ENCODE measurements at places on chromosomes 2 and 18. TPM values are rescaled to one million over a fixed set of nuclear protein-coding genes. Genes with fewer than 3 reads are reported as not detected.

The ACTG2 gene
- 10.9 TPM for polyA plus RNA-seq

The AMER3 gene
- polyA plus RNA-seq = not detected

The IRS1 gene
- polyA plus RNA-seq = 1.2 TPM

The SCN3A gene
- 1.3 TPM for polyA plus RNA-seq

The KCTD18 gene
- 12.0 TPM for polyA plus RNA-seq

GRCh38 chr18:35024196-35024595 is 17.0 kb upstream of the MAPRE2 start:
- no peak for DNase-seq

GRCh38 chr2:61144697-61145268 is 17.2 kb upstream of the C2orf74 start:
- peak; percentile 96 for DNase-seq

GRCh38 chr2:227177592-227178336 is 13.3 kb downstream of the COL4A3 start:
- DNase-seq = no peak

DNA sequence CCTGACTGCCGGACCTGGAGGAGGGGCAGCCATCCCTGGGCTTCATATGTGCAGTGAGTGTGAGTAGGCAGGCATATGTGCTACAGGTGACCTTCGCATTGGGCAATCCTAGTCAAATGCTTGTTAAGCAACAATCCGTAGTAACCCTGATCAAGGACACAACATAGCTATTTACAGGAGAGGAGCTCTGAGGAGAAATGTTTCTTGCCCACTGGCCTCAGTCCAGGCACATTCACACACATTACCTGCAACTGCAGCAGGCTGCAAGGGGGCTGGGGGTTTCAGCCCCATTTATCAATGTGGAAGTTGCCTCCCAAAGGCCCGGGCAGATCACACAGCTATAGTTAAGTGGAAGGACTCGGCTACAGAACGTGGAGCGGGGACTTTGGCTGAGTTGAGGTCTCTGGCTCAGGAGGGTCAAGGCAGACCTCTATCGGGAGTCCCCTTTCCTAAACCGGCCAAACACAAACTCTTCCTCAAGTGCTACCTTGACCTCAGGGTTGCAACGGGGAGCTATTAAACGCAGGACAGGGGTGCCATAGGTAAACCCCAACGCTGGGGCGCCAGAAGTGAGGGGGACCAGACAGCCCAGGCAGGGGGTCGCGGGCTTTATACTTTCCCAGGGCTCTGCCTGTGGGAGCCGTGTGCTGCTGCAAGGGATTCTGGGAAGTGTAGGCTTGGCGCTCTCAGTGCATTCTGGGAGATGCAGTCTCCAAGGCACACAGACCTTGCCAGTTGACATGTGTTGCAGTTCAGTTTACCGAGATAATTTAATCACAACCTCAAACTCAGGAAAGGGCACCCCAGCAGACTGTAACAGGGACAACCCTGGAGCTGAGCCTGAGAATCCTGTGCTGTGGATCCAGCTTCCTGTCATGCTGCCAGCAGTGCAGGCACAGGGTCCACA is 9.4 kb downstream of the KHK start:
- DNase-seq = peak; percentile 86

Measured in spleen (tissue), 13 donors.